ENCODE measurements at places on chromosomes 2 and 18.

GRCh38 chr2:180890781-180891180 is 89.6 kb upstream of the UBE2E3 start:
- DNase-seq: no peak

GRCh38 chr2:218328294-218328693 is 28.4 kb upstream of the CATIP start:
- DNase-seq: no peak

DNA sequence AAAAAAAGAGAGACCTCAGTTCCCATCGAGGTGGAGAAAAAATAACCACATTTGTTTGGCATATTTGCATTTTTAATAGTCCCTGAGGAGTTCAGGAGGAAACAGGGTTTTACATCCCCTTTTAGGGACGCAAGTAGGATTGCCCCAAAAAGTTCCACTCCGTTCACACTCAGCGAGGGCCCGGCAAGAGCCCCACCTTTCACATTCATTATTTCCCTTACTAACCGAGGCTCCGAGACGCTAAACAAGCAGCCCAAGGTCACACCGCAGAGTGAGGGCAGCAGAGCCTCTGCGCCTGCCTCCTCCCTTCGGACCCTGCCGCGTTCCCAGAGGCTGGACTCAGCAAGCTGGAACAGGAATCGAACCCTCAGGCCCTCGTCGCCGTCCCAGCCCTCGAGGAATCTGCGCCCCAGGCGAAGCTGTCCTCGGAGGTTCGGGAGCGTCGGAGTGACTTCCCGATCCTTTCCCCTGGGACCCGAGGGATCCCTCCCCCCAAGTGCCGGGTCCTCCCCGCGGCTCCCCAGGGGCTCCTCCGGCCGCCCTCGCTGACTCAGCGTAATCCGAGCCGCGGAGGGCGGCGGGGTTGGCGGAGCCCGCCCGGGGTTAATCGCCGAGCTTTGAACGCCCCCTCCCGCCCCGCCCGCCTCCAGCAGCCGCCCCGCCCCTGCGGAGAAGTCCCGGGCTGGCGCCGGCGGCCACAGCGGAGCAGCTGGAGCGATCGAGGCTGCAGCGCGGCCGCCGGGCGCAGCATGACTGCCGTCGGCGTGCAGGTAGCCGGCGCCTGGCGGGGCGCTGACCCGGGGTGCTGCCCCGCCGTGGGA is at the start of gene TMEM37:
Gene TMEM37 (plus strand): TSS at position 700 of the 821 bp plus-strand sequence. CDS start 50 bp downstream, at position 750.
- peak; percentile 40 for DNase-seq

DNA sequence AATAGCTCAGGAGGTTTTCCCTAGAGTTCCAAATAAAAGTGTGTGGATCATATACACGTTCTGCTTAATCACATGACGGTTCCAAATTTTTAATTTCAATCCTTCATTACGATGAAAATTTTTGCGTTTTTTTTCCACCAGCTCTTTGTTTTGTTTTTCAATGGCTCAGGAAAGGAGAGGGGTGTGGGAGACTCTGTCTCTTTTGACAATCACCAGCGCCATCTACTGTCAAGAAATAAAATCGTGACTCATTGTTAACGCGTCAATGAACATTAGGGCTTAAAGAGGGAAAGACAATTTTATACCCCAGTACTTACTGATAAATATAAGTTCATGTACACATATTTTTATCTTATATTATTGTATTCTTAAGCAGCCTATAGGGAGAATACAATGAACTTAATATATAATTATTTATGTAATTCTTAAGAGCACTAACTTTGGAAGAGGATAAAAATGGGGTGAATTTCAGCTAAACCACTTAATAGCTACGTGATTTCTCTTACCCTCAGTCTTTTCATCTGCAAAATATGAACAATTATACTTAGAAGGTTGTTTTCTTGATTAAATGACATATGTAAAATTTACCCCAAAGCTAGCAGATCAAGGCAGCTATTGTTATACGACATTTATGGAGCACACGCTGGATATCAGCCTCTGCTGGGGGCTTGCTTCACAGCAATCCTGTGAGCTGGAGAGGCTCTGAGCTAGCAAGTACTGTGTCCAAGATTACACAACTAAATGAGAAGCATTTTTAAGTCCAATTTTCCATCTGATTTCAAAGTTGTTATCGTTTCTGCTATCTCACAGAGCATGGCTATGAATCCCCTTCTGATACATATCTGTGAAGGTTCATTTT is 47.4 kb upstream of the RMDN2 start:
- DNase-seq: peak; percentile 56

- no peak for DNase-seq
Measured at GRCh38 chr2:69103419-69103818, 90.4 kb downstream of the ANTXR1 start.

DNA sequence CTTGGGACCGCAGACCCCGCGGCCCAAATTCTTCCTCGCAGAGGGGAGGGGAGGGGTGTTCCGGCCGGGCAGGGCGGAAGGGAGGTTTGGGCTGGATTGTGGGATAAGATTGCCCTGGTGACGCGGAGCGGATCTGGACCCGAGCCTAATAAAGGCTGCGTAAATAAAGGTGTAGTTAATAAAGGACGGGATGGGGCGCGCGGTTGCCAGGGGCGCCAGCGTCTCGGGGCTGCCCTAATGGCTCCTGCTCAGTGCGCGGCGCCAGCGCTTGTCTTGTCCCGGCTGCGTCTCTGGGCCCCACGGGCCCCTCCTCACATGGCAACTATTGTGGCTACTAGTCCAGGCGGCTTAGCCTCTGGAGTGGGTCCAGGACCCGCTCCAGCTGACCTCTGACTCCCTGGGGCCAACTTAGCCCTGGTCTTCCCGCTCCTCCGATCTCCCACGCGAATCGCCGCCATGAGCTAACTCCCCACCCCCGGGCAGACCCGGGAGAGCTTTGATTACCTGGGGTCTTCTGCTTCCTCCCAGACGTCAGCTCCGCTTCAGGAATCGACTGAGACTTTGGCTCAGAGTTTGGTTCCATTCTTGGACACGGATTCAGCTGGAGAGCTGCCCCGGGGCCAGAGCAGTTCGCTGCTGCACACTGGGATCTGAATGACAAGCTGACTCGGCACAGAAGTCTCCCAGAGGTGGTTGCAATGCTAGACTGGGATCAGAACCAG is 36.5 kb downstream of the SLC25A52 start:
- no peak for DNase-seq

DNA sequence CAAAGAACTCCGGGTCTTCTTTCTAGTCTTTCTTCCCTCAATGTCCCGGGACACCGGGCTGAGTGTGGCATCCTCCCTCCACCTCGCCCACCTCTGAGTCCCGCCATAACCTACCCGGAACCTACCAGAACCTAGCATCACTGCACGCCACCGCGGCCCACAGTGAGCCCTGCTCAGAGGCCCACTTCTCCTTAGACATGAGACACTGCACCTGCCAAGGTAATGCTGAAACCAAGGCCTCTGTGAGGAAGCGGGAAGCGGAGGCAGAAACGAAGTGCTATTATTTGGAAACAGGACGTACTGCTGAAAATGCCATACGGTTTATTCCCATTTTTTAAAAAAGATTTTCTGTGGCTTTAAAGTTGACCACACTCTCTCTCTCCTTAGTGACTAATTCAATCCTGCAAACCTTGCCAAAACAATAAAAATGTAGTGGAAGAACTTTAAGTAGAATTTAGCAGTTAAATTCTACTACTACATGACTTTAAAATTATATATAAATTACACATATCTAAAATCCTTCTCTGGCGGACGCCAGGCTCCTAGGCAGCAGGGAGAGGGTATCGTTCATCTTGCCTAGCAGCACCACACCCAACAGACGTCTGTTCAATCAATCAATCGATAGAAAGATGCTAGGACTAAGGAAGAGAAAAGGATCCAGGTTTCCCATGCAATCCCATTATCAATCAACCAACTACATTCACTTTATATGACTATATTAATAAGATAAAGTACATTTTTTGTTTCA is 82.0 kb downstream of the ZNF516 start:
- DNase-seq: no peak

- DNase-seq: no peak
Measured at GRCh38 chr2:11203480-11203879, 48.2 kb downstream of the SLC66A3 start.

DNA sequence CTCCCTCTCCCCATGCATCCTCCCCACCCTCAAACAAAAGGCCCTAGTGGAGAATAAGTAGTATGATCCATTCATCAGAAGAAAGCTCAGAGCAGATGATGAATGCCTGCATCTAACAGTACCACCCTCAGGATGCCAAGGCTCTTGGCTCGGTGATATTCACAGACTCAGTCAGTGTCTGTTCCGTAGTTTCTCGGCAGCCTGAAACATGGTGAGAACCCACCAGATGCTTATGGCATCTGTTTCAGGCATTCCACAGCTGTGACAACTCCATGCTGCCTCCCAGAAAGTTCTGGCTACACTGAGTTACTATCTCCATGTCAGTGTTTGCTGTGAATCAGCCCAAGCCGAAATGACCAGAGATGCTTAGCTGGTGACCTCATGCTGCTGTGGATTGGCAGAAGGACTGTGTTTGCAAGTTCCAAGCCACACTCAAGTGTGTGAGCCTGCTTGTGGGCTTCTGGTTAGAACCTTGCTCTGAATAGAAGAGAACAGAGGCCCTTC is 83.9 kb downstream of the WDSUB1 start:
- no peak for DNase-seq

DNA sequence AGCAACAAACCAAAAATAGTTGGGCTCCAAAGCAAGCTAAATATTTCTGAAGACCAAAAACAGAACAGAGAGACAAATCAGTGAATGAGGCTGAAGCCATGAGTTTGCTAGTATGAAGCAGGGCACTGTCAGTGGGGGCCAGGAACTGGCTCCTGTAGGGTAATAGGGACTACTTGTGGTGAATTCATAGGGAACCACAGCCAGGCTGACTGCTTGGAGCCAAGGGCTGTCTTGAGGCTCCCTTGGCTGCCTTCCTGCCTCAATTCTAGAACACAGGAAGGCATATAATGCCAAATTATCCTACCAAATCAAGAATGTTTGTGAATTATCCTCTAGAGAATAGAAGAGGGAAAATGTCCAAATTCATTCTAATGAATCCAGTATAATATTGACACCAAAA is 406.0 kb downstream of the CCDC85A start:
- DNase-seq: no peak

DNA sequence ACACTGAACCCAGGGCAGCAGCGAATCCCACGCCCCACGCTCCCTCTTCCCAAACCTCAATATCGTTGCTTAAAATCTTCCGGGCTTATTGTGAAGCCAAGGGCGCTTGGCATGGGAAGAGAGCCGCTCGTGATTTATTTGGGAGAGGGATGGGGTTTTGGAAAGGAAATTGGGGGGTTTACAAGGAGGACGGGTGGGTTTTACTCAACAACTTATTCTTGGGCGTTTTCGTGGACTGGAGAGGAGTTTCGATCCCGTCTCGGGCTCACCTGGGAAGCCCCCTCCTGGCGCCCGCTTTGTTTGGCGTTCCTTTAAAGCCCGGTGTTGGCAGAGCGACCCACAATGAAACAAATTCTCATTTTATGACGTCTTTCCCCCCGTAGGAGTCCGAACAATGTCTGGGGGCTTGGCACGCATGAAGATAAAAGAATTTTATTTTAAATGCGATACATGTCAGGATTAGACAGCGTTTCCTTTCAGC is 135.3 kb downstream of the INSIG2 start:
- no peak for DNase-seq

All from NCI-H1092 treated with DMSO at 0.1 percent for 48 hours (cell line).